ENCODE measurements at places on chromosomes 2 and 18.

- DNase-seq: no peak
Observed at GRCh38 chr2:234666911-234667310, 170.0 kb upstream of the ARL4C start.

GRCh38 chr2:175227393-175227792 is 45.9 kb upstream of the ATP5MC3 start:
- no peak for DNase-seq

- DNase-seq: no peak
Observed at GRCh38 chr2:75367401-75367800, 168.1 kb upstream of the TACR1 start.

GRCh38 chr18:32072321-32072720 is 19.4 kb upstream of the RNF138 start:
- no peak for DNase-seq

DNA sequence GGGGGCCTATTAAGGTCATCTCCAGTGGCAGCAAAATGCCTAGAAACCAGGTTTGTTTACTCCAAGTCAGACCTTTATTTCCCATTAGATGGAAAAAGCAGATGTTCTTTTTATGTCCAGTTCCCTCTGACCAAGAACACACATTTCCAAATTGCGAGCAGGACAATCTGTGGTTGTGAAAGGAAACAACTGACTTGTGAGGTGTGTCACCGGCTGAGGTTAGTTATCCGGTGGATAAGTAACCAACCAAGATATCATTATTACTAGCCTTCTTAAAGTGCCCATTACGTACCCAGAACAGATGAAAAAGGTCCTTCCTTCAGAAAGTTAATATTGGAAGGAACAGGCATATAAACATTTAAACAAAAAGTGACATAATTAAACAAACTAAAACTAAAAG is 112.9 kb downstream of the THADA start:
- DNase-seq: no peak

DNA sequence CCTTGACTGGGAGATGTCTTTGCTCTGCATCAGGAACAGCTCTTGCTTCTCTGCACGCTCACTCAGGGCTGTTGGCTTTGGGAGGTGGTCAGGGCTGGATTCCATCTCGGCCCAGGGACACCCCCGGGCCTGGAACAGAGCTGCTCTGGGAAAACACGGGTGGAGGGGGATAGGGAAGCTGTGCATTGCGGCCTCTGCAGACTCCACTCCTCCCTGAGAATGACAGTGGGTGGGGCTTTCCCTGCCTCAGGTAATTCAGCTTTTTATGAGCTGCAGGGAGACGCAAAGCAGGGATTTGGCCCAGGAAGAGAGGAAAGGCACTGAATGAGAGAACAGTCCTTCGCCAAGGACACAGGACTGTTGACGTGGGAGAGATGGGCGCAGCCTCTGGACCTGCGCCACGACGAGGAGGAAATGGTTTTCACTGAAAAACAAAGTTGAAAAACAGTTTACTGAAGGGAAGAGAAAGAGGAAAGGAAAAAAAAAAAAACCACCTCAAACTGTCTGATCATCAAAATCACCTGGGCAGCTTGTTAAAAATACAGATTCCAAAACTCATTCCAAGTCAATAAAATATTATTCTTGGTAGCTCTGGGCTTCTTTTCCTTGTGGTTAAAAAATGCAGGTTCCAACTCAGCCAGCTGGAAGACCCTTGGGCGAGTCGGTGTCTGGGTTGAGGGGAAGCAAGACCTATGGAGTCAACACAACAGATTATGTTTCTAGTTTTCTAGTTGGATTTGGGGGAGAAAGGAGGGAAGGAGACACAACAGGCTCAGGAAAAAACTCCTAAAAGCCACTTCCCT is 194.0 kb downstream of the ZFP36L2 start:
- DNase-seq: no peak

- DNase-seq: no peak
Observed at GRCh38 chr2:38661306-38661705, 4.6 kb upstream of the GALM start.

- no peak for DNase-seq
Observed at GRCh38 chr2:120820263-120820952, 84.7 kb downstream of the GLI2 start.

DNA sequence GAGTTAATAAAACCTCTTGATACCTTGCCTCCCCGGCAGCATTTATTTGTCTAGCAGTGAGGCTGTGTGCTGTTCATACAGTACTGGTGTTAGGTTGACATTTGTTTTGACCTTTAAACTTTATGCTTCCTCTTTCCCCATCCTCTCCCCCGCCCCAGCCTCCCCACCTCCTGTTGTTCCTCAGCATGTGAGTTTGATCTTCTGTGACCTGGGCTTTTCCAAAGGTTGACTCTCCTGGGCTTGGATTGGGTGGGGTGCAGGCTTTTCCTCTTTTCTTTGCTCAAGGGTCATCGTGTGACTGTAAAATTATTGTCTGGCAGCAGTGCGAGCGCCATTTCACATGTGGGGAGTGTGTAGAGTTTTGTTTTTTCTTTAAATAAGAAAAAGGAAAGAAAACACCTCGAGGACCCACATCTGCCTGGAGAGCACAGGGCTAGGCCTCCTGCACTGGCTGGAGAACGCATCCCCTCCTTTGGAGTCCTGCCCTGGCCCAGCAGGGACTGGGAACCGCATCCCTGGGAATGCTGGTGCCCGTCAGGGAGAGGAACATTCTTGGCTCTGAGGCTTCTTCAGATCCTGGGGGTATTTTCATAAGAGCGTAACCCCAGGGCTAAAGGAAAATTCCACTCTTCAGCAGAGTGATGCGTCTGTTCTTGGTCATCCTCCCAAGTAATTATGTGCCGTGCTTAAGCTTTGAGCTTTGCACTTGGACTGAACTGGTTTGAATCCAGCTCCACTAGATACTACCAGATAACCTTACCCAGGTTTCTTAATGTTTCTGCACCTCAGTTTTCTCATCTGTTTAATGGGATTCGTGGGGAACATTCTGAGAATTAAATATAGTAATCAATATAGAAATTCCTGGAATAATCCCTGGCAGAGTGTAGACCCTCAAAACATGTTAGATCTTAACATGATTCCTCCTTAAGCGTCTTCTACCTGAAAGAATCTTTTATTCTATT is 91.5 kb downstream of the SETBP1 start:
- DNase-seq: no peak

- DNase-seq: no peak
Observed at GRCh38 chr2:109475531-109476210, 138.1 kb downstream of the SEPTIN10 start.

DNA sequence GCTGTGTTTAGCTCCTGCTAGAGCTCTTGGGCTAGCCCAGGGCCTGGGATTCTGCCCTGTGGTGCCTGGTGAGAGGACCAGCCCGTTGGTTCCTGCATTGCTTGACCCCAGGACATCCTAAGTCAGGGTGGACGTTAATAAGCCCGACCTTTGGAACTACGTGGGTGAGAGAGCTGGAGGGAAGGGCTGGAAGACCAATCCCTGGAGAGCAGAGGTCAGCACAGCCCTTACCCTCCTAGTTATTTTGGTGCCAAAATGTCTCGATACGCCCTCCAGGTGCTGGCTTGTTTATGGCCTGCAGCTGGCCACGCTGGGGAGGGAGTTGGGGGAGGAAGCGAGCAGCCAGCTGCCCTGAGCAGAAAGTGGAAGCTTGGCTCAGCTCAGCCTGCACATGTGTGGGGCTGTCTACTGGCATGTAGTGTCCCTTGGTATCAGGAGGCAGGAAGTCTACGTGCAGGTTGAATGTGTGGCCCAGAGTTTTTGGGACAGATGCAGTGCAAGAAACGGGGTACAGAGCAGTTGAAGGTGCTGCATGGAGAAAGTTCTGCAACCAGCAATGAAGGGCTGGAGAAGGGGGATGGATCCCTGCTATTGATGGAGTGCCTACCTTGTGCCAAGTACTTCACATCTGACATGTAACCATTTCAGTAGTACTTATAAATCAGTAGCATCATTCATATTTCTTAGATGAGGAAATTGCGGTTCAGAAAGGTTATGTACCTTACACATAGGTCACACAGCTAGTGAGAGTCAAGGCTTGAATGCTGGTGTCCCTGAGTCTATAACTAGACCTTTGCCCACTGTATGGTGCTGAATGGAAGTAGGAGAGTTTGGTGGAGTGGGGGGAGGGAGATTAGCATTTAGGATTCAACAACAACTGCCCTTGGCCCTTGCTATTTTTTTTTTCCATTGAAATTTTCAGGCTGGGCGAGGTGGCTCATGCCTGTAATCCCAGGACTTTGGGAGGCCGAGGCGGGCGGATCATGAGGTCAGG is 5.0 kb upstream of the DGKD start:
- DNase-seq: no peak

GRCh38 chr18:68533641-68534040 is 181.3 kb downstream of the TMX3 start:
- DNase-seq: no peak

DNA sequence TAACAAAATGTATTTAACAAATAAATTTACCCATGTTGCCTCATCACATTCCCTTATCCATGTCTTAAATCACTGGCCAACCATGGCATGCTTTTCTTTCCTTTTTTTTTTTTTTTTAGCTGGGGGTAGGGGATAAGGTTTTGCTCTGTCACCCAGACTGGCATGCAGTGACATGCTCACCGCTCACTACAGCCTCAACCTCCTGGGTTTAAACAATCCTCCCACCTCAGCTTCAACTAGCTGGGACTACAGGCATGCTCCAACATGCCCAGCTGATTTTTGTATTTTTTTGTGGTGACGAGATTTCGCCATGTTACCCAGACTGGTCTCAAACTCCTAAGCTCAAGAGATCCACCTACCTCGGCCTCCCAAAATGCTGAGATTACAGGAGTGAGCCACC is 266.4 kb downstream of the THSD7B start:
- no peak for DNase-seq

DNA sequence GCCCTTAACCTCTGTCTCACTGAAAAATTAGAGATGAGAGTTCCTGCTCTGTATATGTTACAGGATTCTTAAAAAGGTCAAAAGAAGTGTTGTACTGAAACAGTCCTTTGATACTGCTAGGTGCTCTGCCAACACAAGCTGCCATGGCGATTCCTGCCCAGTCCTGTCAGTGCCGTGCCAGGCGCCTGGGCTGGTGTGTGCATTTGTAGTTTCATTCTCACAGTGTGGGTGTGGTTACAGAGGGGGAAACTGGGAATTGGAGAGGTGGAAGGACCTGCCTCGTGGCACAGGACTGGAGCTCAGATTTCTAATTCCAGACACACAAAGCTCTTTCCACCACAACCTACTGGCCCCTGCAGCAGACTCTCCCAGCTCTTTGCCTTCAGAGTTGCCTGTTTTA is 122.3 kb upstream of the RAB6C start:
- DNase-seq: no peak

DNA sequence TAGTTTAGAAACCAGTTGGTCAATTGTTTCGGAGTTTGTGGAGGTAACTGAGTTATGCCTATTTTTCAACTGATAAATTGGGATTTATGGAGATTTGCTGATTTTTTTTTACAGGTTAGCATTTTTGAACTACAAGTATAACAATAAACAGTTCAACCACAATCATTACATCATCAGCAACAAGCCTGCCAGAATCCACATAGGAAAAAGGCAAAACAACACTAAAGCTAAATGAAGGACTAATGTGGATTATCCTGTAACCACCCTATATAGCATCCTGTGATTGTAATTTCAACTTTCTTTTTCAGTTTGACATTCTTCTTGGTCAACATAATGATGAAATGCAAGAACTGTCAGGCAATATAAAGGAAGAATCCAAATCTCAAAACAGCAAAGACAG is 76.5 kb downstream of the CCDC102B start:
- no peak for DNase-seq

DNA sequence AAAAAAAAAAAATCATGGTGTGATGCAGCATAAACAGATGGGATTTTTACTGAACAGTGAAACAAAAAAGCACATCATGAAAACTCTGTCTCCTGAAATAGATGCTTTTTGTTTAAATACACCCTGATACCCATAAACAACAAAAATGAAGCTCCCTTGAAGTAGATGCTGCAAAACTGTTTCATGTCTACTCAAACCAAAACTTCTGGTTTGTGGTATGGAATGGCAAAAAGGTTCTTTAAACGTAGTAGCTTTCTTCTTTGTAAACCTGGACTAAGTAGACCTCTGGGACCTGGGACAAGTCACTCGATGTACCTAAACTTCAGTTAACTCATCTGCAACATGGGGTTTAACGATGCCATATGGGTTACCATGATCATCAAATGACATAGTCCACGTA is 64.4 kb upstream of the RAPH1 start:
- DNase-seq: no peak

GRCh38 chr2:3445891-3446290 is 66.4 kb downstream of the TRAPPC12 start:
- no peak for DNase-seq

DNA sequence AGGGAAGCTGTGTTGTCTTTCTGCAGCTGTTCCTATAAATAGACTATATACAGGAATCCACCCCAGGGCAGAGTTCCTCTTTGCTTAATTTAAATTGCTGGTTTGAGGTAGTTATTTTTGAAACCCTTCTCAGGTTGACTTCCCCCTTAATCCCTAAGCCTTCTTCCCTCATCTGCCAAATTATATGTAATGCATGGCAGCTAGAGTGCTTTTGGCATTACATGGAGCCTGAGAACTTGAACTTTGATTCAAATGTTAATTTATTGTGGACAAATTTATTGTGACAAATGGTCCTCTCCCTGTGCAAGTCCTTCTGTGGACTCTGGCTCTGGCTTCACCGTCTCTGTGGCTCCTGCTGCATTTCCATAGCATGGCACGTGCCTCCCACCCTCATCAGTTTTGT is 29.2 kb downstream of the MYO1B start:
- DNase-seq: no peak

- no peak for DNase-seq
Observed at GRCh38 chr2:55590810-55591440, 26.5 kb downstream of the PPP4R3B start.

GRCh38 chr2:65349863-65350262 is 82.5 kb downstream of the SPRED2 start:
- no peak for DNase-seq

- DNase-seq: no peak
Observed at GRCh38 chr2:29607038-29607420, 314.4 kb downstream of the ALK start.

DNA sequence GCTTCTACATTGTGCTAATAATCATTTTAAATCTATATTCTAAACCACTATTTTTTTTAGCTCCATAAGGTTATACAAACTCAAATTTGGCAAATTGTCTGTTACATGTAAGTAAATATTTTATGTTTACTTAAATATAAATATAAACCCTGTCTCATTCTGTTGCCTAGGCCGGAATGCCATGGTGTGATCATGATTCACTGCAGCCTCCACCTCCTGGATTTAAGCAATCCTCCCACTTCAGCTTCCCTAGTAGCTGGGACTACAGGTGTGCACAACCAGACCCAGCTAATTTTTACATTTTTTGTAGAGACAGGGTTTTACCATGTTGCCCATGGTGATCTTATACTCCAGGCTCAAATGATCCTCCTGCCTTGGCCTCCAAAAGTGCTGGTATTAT is 124.7 kb downstream of the MEIS1 start:
- DNase-seq: no peak

GRCh38 chr2:7286120-7286519 is 368.9 kb downstream of the RNF144A start:
- DNase-seq: no peak

GRCh38 chr2:172278667-172279066 is 148.7 kb upstream of the ITGA6 start:
- DNase-seq: no peak

- no peak for DNase-seq
Observed at GRCh38 chr2:99903981-99904380, 238.4 kb downstream of the AFF3 start.
